ENCODE measurements at places on chromosomes 7 and 10. TPM values are rescaled to one million over a fixed set of nuclear protein-coding genes. Genes with fewer than 3 reads are reported as not detected.

DNA sequence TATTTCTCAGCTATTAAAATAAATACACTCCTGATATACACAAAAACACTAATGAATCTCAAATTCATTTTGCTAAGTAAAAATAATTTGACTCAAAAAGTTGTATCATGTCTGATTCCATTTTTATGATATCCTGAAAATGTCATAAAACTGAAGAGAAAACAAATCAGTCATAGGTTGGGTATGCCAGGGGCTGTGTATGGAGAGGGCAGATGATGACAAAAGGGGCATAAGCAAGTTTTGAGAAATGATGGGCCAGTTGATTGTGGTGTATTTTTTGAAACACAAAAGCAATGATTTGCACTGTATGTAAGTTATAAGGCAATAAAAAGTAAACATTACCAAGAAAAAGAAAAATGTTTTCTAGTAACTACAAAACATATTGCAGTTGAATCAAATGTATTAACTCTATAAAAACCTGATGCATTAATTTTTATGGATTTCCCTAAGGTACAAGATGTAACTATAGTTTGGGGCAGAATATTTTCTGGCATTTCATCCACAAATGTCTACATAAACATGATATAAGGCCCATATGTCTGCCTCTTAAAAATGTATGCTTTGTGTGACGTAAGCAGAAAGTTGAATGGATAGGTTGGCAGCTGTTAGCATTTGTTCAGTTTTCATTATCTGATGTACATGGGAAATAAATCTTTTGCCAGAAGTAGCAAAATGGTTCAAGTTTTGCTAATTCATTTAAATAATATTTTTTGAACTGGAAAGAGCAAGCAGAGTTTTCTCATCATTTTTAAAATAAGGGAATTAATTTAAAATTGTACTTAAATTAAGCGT is 35.1 kb upstream of the ING3 start:
- no peak for DNase-seq

DNA sequence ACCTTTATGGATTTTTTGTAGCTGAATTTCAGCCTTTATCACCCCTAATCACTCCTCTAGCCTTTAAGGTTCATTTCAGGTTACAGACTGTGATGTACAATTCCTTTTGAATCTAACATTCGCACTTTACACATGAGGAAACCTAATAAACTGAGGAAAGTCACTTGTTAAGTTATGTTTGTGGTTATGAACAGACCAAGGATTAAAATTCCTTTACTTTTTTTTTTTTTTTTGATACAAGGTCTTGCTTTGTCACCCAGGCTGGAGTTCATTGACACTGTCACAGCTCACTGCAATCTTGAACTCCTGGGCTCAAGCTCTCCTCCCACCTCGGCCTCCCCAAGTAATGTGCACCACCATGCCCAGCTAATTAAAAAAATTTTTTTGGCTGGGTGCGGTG is 3.6 kb downstream of the MCU start:
- no peak for DNase-seq

Gene OPN1SW
- not detected for polyA plus RNA-seq

DNA sequence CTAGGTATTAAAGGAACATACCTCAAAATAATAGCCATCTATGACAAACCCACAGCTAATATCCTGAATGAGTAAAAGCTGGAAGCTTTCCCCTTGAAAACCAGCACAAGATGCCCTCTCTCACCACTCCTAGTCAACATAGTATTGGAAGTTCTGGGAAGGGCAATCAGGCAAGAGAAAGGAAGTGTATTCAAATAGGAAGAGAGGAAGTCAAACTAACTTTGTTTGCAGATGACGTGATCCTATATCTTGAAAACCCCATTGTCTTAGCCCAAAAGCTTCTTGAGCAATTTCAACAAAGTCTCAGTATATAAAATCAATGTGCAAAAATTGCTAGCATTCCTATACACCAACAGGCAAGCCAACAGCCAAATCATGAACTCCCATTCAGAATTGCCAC is 131.3 kb downstream of the FANK1 start:
- no peak for DNase-seq

Gene PPIF
- 39.4 TPM for polyA plus RNA-seq

- peak; percentile 88 for DNase-seq
These were observed 816 bp downstream of the EPC1 start for GRCh38 chr10:32346134-32346550.

GRCh38 chr10:110636932-110637557 is 7.1 kb upstream of the RBM20 start:
- no peak for DNase-seq

Gene CALHM3
- polyA plus RNA-seq, result not detected

GRCh38 chr7:131057794-131058070 is 269.9 kb upstream of the MKLN1 start:
- DNase-seq, result no peak

DNA sequence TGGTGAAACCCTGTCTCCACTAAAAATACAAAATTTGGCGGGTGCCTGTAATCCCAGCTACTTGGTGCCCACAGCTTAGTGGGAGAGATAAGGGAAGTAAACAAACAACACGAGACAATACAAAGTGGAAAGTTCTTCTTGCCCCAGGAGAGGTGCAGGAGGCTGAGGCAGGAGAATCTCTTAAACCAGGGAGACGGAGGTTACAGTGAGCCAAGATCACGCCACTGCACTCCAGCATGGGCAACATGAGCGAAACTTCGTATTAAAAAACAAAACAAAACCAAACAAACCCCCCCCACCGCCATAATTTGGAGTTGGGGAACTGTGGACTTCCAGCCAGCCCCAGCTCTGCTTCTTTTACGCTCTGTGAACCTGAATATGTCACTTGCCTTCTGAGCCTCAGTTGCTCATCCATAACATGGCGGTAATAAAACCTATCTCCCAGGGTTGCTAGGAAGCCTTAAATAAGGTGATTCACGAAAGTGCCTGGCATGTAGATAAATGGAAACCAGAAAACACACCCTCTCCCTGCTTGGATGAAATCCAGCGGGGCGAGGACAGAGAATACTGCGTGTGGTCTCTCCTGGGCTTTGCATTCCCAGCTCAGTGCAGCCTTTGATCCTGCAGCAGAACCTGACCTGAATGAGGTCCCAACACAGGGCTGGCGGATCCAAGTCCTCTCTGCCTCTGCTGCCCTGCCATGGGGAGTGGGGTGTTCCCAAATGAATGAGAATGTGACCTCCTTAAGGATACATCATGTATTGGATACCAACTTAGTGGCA is 10.2 kb downstream of the MLXIPL start:
- no peak for DNase-seq
